ENCODE measurements at places on chromosomes 5 and 9.

DNA sequence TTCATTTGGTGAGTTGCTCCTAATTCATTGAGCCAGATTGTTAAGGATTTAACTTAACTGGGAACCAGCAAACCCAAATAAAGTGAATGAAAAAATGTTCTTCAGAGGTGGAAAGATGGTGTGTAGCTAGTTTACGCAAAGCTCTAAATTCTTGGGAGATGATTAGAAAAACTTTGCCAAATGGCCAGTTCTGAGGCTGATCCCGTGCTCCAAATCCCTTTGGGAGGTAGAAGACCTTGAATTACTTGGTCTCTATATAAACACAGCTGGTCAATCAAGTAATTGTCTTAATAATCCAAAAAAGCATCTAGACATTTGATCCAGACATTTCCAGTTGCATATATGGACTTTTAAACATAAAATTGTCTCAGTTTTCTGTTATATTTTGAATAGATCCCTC, 11.4 kb downstream of the ACTL7B start:
- no peak for DNase-seq

DNA sequence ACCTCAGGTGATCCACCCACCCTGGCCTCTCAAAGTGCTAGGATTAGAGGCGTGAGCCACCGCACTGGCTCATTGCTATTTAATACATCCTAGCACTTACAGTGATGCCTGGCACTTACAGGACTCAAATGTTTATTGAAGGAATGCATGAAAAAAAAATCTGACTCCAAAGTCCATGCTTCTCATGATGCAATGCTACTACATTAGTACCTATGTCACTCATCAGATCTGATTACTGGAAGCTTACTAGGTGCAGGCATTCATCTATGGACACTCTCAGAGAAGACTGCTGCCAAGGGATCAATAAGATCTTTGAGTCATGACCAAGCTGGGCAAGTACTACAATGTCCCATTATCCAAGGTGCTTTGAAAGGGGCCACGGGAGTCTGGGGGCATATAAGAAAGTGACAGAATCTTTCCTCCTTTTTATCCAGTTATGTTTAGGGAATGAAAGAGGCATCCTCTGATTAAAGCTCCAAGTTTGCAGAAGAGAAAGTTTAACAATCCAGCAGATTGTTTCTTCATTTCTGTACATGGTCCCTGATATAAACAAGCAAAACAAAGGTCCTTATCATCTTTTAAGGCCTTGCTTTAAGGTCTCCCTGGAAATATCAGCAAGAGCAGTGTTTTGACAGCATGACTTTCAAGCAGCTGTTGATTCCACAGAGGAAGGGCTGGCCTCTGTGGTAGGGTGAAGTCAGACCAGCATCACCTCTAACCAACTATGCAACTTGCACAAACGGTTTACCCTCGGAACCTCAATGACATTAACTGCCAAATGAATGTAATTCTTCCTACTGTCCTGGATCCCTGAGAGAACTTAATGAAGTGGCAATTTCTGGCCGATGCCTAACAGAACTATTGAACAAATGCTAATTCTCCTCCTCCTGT, 35.9 kb downstream of the ARPC5L start:
- DNase-seq: no peak

- DNase-seq: no peak
These were observed 627.0 kb downstream of the RAB3C start for GRCh38 chr5:59209758-59210359.

DNA sequence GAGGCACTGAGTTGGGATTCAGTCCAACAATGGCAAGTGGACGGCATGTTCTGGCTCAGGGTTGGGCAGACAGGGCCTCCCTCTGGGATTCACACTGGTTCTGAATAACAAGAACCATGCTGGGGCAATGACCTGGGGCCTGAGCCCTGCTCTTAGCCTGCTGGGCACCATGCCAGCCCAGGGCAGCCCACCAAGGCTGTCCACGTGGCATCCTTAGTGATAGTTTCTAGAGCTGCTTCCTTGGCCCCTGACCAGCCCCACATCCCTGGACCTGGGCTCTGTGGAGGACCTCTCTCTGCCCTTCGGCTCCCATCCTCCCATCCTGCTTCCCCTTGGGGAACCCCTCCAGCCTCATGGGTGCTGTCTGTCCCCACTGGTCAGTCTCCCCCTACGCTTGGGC, 22.3 kb upstream of the OLFM1 start:
- DNase-seq: no peak

DNA sequence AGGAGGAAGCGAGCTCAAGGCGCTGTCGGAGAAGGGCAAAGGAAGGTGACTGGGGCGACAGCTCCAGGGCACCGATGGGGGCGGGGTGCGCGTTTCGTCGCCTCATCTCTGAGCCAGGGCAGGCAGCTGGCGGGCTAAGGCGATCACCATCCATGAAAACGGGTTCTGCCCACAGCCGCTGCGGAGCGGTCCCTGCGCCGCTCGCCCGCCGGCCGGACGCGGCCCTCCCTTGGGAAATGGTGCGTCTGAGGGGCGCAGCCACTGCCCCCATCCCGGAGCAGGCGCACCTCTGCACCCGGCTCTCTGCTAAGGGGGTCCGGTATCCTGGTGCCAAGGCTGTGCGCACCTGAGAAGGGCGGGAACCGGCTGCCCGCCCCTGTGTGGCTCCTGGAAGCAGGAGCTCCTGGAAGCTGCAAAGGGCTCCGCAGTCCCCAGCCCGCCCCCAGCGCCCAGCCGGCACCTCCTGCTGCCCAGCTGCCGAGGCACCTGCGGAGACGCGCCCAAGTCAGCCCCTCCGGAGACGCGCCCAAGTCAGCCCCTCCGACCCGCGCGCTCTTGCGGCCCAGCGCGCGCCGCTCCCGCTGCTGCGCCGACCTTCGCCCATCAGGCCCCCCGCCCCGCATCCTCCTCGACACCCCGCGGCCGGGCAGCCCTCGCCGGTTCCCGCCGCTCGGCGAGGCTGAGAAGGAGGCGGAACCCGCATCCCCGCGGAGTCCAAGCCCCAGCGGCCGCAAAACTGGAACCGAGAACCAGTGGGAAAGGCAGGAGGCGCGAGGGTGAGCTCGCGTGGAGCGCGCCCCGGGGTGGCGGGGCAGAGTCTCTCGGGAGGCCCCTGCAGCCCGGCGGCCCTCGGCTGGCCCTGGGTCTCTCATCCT, 757 bp downstream of the ANKRD34B start:
- DNase-seq: no peak

GRCh38 chr9:127585161-127585819, 26.8 kb upstream of the STXBP1 start:
- no peak for DNase-seq

DNA sequence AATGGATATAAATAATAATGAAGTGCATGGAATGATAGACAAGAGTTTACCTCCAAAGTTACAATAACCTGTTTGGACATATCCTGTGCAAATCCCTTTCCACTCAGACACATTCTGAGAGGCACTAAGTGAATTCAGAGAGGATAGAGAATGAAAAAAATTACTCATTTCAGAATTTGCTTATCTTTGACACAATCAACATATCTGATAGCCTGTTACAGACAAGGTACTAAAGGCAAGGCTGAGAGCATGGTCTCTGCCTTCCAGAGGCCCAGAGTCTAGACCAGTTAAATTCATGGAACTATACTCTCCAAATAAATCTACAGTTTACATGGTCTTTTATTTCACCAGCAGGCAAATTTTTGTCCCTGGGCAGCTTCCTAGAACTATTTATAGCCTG, 371.8 kb upstream of the PTGER4 start:
- DNase-seq: no peak

DNA sequence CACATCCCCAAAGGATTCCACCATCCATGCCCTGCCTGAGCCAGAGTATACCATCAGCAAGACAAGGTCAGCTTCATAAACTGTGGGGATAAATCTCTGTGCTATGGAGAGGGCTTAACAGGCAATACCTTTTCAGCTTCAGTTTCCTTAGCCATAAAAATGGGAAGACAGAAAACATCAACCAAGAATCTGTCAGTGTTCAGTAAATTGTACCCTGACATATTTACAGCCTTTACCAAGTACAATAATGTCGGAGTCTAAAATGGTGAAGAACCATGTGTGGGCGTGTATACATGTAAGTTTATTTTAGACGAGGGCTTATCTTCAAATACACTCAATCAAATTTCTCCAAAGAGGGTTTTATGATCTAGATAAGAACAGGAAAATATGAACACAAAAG, 94.7 kb downstream of the ELAVL2 start:
- no peak for DNase-seq

GRCh38 chr9:88986776-88987175, 4.5 kb upstream of the S1PR3 start:
- no peak for DNase-seq

DNA sequence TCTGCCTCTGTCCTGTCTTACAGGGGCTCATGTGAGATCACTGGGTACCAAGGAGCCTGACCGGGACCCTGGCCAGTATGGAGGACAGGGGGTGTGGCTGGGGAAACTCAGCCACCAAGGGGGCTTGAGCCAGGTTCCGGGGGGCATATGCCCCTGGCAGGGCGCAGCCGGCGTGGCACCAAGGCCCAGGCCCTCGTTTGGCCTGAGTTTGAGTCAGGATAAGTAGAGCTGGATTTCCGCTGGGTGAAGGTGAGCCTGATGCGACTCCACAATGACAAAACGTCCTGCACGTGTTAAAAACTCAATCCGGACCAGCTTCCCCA, 616 bp upstream of the TSPAN17 start:
- no peak for DNase-seq

DNA sequence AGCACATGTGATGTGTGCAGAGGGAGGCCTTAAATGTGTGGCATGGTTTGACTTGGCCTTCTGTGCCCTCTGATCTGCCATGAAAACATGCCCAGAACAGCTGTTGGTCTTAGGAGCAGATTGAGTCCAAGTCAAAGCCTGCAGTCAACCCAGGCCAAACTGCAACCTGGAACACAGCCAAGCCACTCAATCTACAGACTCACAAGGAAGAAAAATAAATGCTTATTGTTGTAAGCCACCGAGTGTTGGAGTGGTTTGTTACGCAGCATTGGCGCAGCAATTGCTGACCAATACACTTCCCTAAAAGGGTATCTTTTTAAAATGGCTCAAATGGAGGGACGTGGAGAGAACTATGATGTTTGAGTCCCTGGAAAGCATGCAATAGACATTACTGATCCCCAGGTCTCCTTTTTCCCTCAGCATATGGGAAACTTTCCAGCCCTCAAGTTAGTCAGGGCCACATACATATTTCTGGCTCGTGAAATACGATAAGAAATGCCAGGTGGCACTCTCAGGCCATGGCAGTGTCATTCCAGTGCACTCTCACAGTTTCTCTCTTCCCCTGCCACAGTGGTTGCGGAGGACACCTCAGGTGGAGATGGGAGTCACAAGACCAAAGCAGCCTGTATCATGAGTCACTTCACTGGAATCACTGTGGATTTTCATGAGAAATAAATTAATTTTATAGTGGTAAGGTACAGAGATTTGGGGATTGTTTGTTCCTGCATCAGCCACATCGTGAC, 168.0 kb upstream of the ZNF618 start:
- DNase-seq: no peak

- DNase-seq: no peak
These were observed 720.6 kb downstream of the SEMA5A start for GRCh38 chr5:8825139-8825757.

GRCh38 chr9:107732781-107733522, 243.4 kb upstream of the KLF4 start:
- DNase-seq: no peak

- no peak for DNase-seq
These were observed 80.1 kb downstream of the F2RL2 start for GRCh38 chr5:76542887-76543690.

- DNase-seq: no peak
These were observed 24.3 kb upstream of the UBAP2 start for GRCh38 chr9:34072868-34073590.

DNA sequence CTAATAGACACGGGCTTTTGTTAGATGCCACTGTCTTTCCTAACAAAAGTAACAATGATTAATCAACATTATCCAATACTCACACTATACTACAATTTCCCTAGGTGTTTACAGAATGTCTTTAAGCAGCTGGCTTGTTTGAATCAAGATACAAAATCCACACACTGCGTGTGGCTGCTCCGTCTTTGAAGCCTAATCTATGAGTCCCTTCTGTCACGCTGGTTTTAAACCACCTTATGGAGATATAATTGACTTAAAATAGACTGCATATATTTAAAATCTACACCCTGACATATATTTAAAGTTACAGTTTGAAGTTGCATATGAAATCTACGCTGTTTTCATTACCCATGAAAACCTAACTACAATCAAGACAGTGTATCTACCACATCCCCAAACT, 73.9 kb upstream of the TBC1D9B start:
- DNase-seq: no peak

GRCh38 chr9:95595721-95596295, 79.0 kb upstream of the PTCH1 start:
- no peak for DNase-seq

DNA sequence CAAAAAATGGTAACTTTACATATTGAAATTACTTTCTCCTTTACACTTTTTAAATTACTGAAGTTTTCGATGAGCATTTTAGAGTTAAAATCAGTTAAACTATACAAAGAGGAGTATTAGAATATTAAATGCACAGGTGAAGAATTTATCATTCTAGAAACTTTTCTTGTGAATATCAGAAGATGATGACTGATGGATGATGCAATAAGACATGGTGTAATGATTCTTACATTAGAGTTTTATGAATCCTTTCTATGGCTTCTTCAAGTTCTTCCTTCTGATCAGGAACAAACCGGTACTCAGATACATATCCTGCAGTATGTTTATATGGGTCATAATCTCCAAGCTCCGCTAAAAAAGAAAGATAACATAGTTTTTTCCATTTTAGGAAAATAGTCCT, 154.4 kb downstream of the EPB41L4A start:
- DNase-seq: no peak

- DNase-seq: no peak
These were observed 55.1 kb downstream of the TLE1 start for GRCh38 chr9:81633952-81634854.

- DNase-seq: no peak
These were observed 68.5 kb downstream of the TENT4A start for GRCh38 chr5:6781716-6782115.

GRCh38 chr5:29885595-29885994, 1307.9 kb upstream of the CDH6 start:
- no peak for DNase-seq

GRCh38 chr9:97179616-97180015, 127.8 kb upstream of the CCDC180 start:
- no peak for DNase-seq

DNA sequence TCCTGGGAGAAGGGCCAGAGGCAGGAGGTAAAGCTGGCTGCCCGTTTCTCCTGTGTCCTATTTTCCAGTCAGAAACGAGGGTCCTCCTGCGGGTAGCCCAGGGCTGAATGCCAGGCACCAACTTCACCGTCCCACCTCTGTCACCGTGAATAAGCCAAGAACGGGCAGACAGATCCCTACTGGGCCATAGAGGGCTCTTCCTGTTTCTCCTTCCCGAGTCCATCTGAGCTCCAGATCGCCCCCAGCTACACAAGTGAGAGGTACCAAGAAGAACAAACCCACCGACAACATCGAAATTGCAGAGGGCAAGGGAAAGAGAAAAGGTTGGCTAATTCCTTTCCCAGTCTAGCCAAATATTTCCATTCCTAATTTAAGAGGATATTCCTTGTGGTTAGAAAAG, 93.7 kb downstream of the SPOCK1 start:
- DNase-seq: no peak

DNA sequence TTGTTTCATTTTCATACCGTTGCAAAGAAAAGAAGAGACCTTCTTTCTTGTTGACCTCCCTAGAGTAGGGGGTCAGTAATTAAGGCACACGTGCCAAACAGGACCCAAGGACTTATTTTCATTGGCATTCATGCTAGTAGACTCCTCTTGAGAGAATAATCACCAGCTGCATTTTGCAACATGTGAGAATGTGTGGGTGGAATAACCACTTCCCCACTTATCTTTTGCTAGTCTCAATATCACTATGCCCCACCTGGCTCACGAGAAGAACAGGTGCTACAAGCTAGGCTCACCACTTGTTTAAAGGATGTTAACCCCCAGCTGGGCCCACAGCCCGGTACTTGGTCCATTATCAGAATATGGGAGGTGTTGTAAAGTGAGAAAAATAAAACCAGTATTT, 460.7 kb upstream of the MEF2C start:
- DNase-seq: no peak

All from stimulated activated CD4-positive, alpha-beta T cell treated with anti-CD3 and anti-CD28 coated beads, TNF-alpha, amount 100 ng/mL, for 4 hours (primary cell).